AG04449 (cell line): ENCODE measurements at places on chromosomes 3 and 15.

DNA sequence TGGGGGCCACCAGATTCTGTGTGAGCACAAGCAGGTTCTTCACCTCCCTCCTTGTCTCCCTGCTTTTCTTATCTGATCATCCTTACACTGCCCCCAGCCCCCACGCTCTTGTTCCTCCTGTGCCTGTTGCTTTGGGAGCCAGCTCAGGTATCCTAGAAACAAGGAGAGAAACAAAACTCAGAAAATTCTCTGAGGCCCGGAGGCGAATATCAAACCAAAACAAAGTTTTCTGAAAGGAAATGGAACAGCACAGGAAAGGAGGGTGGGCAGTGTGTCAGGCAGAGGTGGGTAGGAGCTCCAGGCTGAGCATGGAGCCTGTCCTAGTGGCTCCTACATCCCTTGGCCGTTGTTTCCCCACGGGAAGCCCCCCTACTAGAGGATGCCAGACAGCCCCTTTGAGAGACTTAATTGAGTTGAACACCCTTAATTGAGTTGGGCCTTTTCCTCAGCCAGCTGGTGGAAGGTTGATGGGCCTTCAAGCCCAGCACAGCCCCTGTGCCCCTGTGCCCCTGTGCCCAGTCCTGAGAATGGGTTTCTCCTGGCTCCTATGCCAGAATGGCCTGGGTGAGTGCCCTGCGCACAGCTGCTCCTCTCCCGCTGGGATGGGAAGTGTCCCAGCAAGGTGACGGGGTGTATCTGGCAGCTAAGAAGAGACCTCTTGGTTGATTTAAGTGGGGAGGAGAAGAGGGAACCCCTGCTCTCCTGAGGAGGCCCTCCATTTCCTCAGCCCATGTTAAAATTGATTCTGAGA, 22.8 kb upstream of the JMJD7 start:
- DNase-seq = no peak

DNA sequence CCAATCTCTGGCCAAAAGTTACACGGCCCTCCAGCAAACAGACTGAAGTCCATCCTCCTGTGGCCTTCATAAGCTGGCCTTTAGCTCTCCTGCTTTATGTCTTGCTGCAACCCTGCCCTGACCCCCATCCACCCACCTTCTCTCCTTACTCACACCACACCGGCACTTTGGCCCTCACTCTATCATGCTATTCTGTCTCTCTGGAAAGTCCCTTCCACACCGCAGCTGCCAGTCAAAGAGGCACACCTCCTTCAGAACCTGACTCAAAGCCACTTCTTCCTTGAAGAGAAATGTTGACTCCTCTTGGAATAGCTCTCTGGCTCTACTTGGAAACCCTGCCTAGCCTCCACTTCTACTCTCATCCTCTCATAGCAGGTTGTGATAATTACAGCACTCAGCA, 4.5 kb downstream of the GPR156 start:
- DNase-seq = no peak

DNA sequence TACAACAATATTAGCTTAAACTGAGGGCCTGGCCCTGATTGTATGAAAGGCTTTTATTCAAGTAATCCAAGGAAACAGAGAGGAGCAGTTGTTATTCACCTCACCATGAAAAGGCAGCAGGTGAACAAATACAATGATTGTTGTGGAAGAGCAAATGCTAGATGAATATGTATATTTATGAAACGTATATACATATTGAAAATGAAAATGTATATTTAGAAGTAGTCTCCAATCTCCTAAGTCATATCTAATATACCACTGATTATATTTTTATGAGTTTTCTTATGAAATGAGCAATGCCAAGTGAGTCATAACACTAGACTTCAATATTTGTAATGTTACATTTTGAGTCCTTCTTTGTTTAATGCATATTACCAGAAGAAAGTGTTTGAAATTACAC, 116.2 kb upstream of the KCNMB2 start:
- no peak for DNase-seq

- no peak for DNase-seq
Observed at GRCh38 chr3:42780892-42781700, 8.0 kb upstream of the CCDC13 start.

- DNase-seq = no peak
Observed at GRCh38 chr3:66692766-66693150, 191.9 kb upstream of the LRIG1 start.

DNA sequence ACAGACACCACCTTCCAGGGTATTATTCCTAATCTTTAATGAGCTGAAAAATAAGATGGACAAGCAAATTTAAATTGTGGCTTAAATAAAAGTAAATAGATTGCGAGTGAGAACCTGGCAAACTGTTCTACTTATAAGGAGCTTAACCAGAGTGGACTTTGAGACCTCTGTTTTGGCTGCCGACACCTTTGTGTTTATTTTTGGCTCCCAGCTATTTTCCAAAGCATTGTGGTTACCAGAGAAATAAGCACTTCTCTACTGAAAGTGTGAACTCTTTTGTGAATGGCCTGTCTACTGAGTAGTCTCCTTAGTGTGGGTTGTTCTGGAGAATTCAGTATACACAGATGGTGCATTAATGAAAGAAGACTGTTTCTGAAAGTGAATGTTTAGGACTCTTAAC, 109.4 kb downstream of the ATP8B4 start:
- no peak for DNase-seq

GRCh38 chr15:67102599-67102929, 37.2 kb downstream of the SMAD3 start:
- no peak for DNase-seq

DNA sequence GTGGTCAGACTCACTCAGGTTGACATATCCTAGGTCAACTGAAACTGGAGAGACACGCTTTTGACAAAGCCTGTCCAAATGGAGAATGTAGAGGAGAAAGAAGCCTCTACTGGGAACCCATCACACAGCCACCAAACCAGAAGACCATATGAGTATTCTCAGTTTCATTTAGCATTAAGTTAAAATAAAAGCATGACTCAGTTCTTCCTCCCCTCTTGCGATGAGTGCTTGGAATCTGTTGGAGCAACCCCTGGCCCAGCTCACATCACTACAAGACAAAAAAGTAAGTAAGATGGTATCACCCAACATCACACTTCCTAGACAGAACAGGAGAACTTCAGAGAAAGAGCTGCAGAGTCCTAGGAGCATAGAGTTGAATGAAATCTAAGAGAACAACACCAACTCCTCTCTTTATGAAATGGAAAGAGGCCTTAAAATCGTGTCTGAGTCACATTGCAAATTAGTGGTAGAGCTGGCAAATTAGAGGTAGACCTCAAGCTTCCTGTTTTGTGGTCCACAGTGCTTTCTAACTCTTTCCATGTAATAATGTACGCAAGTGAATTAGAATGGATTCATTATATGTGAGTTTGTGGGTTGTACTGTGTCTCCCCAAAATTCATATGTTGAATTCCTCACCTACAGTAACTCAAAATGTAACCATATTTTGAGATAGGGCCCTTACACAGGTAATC, 51.2 kb downstream of the FGF12 start:
- no peak for DNase-seq

GRCh38 chr3:61848885-61849284, 287.5 kb downstream of the PTPRG start:
- DNase-seq = peak; percentile 9

- DNase-seq = no peak
Observed at GRCh38 chr3:161070980-161071663, 34.0 kb downstream of the B3GALNT1 start.

DNA sequence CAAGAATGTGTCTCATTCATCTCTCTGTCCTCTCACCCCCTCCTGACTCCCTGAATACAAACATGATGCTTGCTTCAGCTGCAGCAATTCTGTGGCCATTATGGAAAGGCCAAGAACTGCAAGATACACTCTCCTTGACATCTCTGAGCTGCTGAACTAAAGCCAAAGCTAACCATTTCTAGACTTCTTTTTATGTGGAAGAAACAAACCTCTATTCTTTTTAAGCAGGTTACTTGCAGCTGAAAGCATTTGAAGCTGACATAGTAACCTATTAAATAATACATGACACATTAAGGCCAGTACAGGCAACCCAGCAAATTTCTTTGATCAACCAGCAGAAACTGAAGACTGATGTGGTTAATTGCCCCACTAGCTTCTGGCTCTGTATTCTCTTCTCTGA, 17.5 kb downstream of the FHIT start:
- DNase-seq = no peak

DNA sequence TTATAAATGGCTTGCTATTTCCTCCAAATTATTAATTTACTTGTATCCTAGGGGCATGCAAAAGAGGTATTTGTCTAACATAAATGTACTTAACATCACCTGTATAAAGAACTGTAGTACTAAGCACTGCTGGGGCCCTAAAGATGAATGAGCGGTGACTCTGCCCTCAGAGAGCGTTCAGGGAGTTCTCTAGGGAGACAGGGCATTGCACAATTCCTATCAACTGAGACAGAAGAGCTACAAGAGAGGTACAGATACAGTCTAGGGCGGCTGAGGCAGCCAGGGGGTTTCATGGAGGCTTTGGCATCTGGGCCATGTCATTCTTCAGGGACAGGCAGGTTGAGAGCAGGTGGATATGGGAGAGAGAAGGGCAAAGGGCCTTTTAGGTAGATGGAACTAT, 39.9 kb upstream of the PARL start:
- no peak for DNase-seq

DNA sequence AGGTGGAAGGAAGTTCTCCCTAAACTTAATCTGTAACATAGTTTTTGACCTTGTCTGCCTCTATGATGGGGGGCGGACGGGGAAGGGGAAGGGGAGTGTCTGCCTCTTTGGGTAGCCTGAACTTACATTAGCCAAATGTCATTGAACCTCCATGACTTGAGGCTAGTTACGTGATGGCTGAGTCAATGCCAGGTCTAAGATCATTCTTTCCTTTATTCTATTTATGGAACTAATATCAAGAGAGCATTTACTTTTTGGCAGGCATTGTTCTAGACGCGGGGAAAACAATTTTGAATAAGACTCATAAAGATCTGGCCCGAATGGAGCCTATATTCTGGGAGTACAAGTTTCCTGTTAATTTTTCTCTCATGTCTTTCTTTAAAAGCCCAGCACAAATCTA, 340.7 kb upstream of the C2CD4B start:
- no peak for DNase-seq

- no peak for DNase-seq
Observed at GRCh38 chr15:64636556-64636955, 138.8 kb downstream of the RBPMS2 start.

DNA sequence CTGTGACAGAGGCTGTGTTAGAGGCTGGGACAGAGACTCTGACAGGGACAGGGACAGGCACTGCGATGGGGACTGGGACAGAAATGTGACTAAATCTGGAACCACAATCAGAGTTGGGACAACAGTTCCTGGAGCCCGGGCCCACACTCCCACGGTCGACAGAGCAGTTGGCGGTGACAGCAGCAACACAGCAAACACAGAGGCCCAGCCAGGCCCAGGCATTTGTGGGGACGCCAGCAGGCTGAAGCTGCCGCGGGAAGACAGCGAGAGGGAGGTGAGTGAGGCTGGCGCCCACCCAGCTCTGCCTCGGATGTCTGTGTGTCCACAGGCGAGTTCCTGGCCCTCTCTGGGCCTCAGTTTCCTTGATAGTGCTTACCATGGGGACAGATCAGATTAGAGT, 9.3 kb upstream of the HCN4 start:
- no peak for DNase-seq

GRCh38 chr3:186814100-186814499, 7.8 kb upstream of the RFC4 start:
- no peak for DNase-seq

- DNase-seq = no peak
Observed at GRCh38 chr15:70488002-70488605, 275.3 kb downstream of the UACA start.

- DNase-seq = peak; percentile 34
Observed at GRCh38 chr3:158522221-158523136, 48.5 kb upstream of the MLF1 start.

- no peak for DNase-seq
Observed at GRCh38 chr3:65318231-65318630, 630.4 kb upstream of the ADAMTS9 start.

DNA sequence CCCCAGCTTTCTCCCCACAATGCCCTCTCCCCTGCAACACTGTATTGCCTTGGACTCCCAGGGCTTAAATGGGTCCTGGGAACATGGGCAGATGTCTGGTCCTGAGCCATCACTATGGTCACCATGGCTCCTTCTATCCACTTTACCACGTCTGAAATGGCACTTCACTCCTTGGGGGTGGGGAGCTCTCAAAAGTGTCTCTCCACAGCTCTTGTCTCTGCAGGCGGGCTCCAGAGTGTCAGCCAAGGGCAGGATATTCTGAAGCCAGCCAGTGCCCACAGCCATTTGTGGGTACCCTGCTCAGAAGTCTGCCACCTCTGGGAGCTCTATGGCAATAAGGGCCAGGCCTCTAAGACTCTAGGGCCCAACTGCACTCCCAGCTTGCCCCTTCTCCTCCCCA, 163.9 kb downstream of the PPM1L start:
- DNase-seq = no peak

DNA sequence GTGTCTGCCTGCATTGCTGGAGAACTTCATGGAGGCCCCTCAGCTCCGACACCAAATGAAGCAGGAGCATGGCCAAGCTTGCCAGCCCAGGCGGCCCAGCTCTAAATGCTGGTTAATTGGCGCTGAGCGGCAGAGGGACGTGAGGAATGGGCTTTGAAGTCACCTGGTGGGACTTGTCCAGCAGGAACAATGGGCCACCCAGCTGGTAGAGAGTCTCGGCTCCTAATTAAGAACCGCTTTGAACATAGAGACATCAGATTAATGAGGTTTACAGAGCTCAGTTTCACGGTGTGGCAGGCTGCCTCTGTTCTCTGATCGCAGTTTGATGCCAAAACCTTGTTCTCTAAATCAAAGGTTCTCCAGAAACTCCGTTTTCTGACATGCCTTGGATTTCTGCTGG, 77.5 kb upstream of the LINGO1 start:
- no peak for DNase-seq

GRCh38 chr3:178996399-178996798, 75.2 kb downstream of the ZMAT3 start:
- DNase-seq = no peak

DNA sequence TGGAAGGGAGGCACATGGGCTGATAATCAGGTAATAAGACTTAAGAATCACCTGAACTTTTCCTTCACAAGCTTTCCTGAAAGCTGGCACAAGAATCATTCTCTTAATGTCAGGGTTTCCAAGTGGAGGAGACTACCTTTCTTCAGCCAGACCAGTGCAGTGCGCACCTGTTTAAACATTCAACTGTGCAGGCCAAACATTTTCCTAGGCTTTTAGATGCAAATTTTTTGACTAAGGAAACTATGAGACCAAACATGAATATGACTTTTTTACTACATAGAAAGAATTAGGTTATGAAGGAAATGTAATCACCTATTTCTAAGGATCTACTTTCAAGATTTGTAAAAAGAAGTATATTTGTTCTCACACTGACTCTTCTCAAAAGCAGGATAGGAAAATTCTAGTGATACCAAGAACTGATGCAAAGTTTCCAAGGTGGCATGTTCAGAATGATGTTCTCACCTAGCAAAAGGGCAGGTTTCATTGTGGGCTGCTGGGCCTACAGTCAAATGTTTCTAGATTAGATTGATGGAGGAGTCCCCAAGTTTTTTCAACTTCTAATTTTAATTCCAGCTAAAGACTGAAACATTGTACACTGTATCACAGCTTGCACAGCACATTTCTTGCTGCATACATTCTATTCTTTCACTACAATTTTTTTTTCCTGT, 339.1 kb downstream of the TIGIT start:
- DNase-seq = no peak

GRCh38 chr3:122519693-122520092, 5.0 kb upstream of the KPNA1 start:
- no peak for DNase-seq
